ENCODE measurements at places on chromosomes 12 and 14.
A peak's percentile ranks its signal among the peaks of the same experiment; 100 is the strongest.

DNA sequence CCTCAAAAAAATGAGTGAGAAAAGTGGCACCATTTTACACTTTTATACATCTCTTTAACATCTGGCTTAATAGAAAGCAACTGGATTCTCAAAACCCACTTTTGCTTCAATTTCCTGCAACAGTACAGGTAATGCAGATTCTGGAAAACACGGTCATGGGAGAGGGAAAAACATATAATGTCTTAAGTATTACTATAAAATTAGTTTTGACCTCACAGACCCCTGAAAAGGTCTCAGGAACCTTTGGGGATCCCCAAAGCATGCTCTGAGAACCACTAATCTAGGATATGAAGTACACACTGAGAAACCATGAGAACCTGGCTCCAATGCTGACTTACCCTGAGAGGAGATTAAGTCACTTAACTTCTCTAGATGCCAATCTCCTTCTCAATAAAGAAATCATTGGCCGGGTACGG lies 64.7 kb downstream of the PPP2R5E start:
- no peak for DNase-seq

DNA sequence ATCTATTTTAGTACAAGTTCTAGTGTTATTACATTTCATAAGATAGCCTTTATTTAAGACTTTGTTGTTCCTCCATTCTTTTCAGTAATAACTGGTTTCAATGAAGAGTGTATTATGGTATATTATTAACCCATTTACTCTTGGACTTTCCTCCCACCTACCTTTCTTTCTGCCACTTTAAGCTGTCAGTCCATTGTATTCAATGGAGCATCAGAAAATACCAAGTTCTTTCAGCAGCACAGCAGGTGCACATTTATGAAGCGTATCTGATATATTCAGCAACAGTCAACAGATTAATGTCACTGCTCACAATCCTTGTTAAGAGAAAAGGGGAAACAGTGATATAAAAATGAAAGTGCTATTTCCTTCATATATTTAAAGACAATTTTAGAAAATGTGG lies 660.9 kb downstream of the C12orf50 start:
- DNase-seq: no peak

- no peak for DNase-seq
These were observed 231.8 kb upstream of the NPAS3 start for GRCh38 chr14:32706721-32707519.

DNA sequence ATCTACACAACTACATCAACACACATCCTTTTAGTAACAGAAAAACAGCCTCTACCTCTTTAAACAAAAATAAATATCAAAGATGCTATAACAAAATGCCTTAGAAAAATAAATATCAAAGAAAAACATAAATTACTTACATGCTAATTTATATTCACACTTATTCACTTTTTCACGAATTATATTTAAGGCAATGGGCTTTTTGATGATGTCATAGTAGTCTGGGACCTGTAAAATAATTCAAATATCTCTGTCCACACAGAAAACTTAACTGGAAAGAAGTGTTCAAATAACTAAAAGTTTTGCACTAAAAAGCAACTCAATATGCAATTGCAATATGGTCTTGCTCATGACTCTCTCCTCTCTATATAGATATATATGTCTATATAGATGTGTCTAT lies 40.3 kb upstream of the CFL2 start:
- no peak for DNase-seq

DNA sequence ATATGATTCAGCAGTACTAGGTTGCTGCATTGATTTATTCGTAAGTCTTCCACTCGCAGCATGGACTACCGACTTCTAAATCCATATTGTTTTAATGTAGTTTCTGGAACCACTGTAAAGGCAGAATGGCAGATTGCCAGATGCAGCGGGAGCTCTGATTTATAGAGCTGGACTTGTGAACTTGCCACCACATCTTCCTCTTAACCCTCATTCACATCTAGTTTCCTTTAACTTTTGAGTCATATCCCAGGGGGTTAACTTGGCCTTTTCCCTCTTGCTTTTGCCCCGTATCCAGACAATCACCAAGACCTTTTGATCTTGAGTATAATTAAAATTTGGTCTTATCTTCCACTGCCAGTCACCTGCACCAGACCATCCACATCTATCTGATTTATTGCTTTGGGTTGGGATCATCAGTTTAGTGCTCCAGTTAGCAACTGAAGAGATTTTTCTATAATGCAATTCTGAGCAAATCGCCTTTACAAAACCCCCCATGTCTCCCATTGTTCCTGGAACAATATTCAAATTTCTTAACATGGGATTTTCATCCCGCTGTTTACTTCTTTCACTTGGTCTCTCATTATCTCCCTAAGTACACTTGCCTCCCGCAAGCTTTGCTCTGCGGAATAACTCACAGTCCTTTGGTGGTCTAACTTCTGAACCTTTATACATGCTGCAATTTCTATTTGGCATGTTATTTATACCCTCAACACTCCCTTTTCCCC lies 130.5 kb downstream of the ACSS3 start:
- no peak for DNase-seq

DNA sequence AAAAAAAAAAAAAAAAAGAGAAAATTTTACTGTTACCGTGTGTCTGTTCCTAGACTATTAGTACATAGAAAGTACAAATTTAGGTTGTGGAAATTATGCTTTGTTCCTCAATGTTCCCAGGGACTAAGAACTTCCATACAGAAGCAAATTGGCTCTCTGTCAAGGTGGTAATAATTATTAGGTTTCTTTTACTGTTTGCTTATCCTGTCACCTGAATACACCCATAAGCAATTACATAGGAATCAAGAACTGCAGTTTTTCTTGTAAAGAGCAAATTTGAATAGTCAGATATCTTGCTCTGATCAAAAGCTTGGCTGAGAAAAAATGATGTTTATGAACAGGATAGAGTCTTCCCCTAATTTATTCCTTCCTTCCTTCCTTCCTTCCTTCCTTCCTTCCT lies 191.2 kb downstream of the AEBP2 start:
- DNase-seq: no peak

DNA sequence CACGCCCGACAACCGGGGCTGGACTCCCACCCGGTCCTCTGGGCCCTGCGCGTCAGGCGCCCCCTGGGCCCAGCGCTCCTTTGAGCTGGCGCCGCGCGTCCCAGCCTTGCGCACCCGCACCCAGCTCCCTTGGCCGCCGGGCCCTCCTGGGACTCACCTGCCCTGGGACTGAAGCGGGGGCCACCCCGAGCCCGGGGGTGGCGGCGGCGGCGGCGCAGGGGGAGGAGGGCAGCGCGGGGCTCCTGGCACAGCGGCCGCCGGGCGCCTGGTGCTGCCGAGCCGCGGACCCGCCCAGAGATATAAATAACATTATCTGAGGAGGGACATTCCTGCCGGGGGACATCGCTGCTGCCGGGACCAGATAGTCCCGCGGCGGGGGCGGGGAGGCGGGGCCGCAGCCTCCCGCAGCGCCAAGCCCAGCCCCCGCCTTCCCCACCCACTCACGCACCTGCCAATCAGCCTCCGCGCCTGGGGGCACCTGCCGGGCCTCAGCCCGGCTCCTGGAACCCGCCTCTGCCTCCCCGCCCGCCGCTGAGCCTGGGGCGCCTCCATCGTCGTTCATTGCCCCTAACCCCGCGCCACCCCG lies at the start of gene SPTB:
SPTB (minus strand) TSS at position 273 of the 586 bp plus-strand sequence. CDS start 56,813 bp downstream, outside the sequence.
- DNase-seq: peak; percentile 56

- DNase-seq: peak; percentile 64
These were observed 1.2 kb downstream of the ZBTB25 start for GRCh38 chr14:64502456-64502855.

- DNase-seq: no peak
These were observed 147.2 kb upstream of the DYRK2 start for GRCh38 chr12:67501362-67501761.

DNA sequence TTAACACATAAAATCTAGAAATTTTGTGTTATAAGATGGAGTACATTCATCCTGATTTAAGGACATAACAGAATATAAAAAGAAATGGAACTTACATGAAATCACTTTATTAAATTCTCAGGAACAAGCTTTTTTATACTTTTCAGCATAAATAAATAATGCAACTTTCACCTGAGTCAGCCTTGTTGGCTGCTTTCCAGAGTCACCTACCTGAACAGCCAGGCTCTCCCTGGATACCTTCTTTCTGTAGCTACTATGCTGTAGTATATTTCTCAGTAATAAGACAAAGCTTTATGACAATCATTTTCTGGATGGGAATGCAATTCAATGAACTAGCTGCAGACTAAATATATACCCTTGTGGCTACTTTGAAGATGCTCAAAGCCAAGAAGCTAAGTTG lies 111.9 kb downstream of the NTS start:
- DNase-seq: no peak

DNA sequence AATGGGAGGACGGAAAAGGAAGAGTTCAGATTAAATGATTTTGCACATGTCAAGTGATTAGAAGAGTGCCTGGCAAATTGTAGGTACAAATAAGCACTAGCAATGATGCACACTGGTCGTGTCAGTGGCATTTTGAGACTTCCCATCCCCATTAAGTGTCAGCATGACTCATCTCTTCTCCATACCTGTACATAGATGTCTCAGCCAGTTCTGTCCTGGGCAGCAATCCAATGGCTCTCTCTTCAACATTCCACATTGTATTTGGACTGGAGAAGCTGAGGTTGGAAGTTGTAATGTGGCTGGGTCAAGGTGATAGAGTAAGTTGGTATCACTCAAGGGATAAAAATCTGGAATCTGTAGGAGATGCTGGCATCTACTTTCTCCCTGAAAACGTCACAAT lies 742.7 kb downstream of the VRK1 start:
- DNase-seq: no peak
